D341Med (cell line): ENCODE measurements at places on chromosomes 16 and 17.

- peak; percentile 39 for DNase-seq
These were observed 377.7 kb upstream of the CDH11 start for GRCh38 chr16:65499566-65499965.

GRCh38 chr17:62626719-62627218, 701 bp upstream of the MRC2 start:
- no peak for DNase-seq

DNA sequence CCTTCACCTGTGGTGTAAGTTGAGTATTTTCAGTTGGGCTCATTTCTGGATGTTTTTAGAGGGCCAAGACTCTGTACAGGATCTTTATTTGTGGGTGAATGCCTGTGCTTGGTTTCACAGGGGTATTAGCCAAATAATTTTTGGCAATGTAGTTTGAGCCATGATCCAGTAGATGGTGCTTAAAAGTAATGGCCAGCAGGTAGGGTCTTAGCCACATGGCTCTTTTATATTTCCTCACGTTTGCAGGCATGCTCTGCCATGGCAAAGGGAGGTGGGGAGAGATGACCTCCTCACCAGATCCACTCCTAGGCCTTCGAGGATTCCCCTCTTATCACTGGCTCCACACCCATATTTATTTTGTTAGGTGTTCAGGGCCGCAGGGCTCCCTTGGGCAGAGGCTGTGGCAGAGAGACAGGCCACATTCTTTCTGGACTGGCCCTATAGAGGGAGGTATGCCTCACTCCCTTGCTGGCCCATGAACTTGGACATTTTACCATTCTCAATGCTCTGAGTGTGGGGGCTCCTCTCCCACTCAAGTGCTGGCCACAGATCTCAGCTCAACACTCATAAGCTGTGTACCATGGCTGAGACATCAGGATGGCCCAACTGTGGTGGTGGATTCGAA, 417.1 kb downstream of the XYLT1 start:
- no peak for DNase-seq

- no peak for DNase-seq
These were observed 330.2 kb downstream of the C16orf95 start for GRCh38 chr16:86986809-86987487.

DNA sequence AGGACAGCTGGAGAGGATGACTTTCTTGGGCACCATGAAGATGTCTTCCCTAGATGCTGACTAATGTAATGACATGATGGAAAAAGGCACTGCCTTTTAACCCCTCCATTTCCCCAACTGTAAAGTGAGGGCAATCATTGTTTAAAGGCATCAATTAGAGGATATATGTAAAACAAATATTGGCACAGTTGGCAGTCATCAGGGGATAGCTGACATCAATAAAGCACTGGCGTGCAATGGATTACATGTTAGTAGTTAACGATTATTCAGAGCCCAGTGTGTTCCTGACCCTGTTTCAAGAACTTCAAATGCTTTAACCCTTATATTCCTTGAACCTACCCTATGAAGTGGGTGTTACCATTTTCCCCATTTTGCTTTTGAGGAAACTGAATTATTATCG, 100.7 kb downstream of the TMEM114 start:
- no peak for DNase-seq

DNA sequence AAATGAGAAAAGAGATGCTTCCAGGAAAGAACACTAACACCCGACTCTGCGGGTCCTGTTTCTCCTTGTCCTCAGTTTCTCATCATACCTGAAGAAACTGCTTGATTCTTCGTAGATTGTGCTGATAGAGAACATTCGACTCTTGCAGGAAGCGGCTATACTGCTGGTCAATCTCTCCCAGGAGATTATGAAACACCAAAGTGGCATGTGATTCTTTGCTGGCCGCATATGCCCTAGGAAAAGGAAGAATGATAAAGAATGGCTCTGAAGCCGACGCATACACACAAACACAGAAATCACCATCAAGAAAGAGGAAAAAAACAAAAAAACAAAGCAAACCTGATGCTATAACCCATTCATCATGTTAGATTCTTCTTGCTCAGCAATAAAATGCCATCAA, 41.8 kb downstream of the STAT3 start:
- DNase-seq, result no peak

GRCh38 chr17:56158915-56159825, 5.9 kb downstream of the ANKFN1 start:
- no peak for DNase-seq

DNA sequence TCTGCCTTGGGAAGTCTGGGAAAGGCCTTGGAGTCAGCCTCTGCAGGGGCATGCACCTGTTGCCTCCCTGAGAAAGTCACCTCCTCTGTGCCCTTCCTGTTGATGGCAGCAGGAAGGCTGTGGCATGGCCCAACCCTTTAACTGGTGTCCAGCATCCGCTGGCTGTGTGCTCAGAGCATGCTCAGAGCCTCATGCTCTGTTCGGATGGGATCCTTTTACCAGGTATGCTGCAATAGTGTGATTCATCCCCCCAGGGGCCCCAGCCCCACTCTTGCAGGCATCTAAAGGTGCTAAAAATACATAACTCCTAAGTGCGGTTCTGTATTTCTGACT, 24.9 kb downstream of the KLHL36 start:
- no peak for DNase-seq

DNA sequence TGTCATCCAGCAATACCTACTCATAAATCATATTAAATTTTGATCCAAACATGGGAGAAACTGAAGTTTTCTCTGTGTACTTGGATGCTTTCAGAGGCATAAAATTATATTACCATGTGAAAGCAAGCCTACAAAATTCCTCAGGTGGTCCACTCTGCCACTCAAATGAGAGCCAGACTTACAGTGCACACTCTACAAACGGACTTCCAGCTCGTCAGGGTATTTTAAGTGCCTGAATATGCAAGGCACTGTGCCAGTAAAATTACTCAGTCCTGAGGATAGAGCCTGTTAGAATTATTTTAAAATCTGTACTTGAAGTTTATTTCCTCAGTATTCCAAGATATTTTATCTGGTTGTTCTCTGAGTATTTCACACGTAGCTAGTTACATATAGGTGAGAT, 54.5 kb downstream of the TENT4B start:
- DNase-seq, result no peak

GRCh38 chr17:55842405-55843158, 91.7 kb downstream of the PCTP start:
- no peak for DNase-seq
